ENCODE measurements at places on chromosomes 7 and 10. TPM values are rescaled to one million over a fixed set of nuclear protein-coding genes. Genes with fewer than 3 reads are reported as not detected.

The GRM3 gene
- not detected for total RNA-seq

DNA sequence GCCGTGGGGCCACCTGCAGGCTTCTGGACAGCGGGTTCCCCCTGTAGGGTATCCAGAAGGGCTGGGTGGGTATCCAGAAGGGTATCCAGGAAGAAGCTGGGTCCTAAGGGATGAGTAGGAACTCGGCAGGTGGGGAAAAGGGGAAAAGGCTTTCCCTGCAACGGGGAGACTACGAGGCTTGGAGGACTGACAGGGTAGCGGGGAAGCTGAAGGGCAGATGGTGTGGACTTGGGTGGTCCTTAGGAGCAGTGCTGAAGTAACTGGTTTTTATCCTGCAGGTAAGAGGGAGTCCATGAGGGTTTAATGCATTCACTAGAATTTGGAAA is 525 bp downstream of the UBE2D4 start:
- H3K36me3 ChIP-seq: no peaks in the 10 kb centered on the region
- peak overlapping the region; percentile 98 for H3K4me3 ChIP-seq
- peaks cover 3% of the 10 kb centered on the region for H3K4me1 ChIP-seq

GRCh38 chr7:104946338-104946737 is 67.7 kb upstream of the KMT2E start:
- H3K4me3 ChIP-seq: no peak overlapping the region
- H3K4me1 ChIP-seq: peaks cover 22% of the 10 kb centered on the region
- H3K36me3 ChIP-seq: no peaks in the 10 kb centered on the region
- H3K27ac ChIP-seq: peak overlapping the region; percentile 7

DNA sequence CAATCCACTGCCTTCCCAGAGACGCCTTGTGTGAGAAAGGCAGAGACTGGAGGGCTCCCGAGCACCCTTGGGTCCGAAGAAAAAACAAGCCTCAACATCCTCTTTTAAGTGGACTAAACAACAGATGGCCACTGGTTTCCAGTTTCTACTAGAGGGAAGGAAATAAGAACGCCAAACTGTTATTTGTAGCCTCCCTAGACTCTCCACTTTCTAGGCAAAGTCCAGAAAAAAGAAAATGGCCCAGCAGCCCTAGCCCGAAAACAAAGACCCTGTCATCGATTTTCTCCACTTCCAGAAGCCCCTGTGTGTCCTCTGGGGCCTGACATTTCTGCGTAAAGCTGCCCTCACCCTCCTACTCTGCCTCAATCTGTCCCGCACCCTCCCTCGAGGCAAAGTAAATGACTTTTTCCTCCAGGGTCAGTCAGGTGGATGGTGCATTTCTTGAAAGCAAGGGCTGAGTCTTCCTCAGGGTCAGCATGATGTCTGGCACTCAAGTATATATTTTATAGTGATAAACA is 6.0 kb downstream of the RGS10 start:
- H3K4me3 ChIP-seq: no peak overlapping the region
- no peak for DNase-seq
- H3K27ac ChIP-seq: no peak overlapping the region
- no peaks in the 10 kb centered on the region for H3K27me3 ChIP-seq

DNA sequence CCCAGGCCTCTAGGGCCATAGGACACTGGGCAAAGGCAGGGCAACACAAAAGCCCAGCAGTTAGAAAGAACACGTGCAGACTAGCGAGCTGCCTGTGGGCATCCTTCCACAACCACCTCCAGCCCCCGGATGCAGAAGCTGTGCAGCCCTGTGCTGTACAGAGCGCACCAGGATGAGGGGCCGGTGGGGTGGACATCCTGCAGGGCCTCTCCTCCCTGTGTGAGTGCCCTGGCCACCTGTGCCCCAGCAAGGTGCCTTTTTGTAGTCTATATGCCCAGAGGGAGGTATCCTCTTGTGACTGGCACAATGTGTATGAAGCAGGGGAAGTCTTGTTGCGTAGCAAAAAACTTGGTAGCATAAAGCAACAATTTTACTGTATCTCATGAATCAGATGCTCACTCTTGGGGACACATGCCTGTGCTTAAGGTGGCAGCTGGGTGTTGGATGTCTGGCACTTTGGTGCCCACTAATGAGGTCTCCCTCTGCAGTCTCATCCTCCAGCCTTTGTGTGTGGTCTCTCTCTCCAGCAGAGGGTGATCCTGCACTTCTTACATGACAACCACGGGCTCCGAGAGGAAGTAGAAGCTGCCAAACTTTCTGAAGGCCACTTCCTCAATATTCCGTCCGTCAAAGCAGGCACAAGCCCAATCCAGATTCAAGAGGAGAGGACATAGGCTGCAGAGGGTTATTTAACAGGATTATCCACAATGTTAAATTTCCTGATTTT is 8.7 kb downstream of the NCAPG2 start:
- no peak overlapping the region for H3K27ac ChIP-seq
- no peak overlapping the region for H3K4me3 ChIP-seq
- H3K36me3 ChIP-seq: no peaks in the 10 kb centered on the region
- H3K4me1 ChIP-seq: no peaks in the 10 kb centered on the region
- DNase-seq: no peak

- H3K4me3 ChIP-seq: no peak overlapping the region
- no peak for DNase-seq
- H3K36me3 ChIP-seq: no peaks in the 10 kb centered on the region
- no peaks in the 10 kb centered on the region for H3K27me3 ChIP-seq
Observed at GRCh38 chr7:99102361-99102760, 41.5 kb downstream of the SMURF1 start.

GRCh38 chr10:1894912-1895311 is 157.6 kb upstream of the ADARB2 start:
- no peaks in the 10 kb centered on the region for H3K27me3 ChIP-seq
- H3K36me3 ChIP-seq: no peaks in the 10 kb centered on the region
- H3K27ac ChIP-seq: no peak overlapping the region
- no peaks in the 10 kb centered on the region for H3K4me1 ChIP-seq
- no peak overlapping the region for H3K4me3 ChIP-seq
- DNase-seq: no peak

- DNase-seq: no peak
- no peaks in the 10 kb centered on the region for H3K27me3 ChIP-seq
- H3K4me3 ChIP-seq: no peak overlapping the region
Observed at GRCh38 chr7:82548141-82548688, 104.6 kb upstream of the CACNA2D1 start.

All from kidney (tissue), 22 donors.